ENCODE measurements at places on chromosomes 1 and 21. TPM values are rescaled to one million over a fixed set of nuclear protein-coding genes. Genes with fewer than 3 reads are reported as not detected.

ANKRD34A gene
- not detected for total RNA-seq

GPATCH2 gene
- total RNA-seq: 26.6 TPM

UBL4B gene
- total RNA-seq: not detected

CHIA gene
- total RNA-seq: not detected

GPR3 gene
- not detected for total RNA-seq

ZSWIM5 gene
- 0.35 TPM for total RNA-seq

BARHL2 gene
- total RNA-seq: not detected

MAP3K21 gene
- total RNA-seq: 24.8 TPM

AIRE gene
- total RNA-seq: not detected

- DNase-seq: no peak
Measured at GRCh38 chr1:115327270-115327669, 10.8 kb downstream of the NGF start.

DNA sequence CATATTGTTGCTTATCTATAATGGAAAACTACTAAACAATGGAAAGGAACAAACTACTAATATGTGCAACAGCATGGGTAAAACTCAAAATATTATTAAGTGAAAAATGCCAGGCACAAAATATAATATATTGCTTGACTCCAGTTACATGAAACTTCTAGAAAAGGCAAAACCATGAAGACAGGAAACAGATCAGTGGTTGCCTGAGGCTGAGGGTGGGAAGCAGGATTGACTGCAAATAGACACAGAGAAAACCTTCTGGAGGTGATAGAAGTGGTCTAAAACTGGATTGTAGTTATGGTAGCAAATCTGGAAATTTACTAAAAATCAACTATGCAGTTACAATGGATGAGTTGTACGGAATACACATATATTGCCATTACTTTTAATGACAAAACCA lies 29.5 kb upstream of the SLC44A3 start:
- no peak for DNase-seq

DNA sequence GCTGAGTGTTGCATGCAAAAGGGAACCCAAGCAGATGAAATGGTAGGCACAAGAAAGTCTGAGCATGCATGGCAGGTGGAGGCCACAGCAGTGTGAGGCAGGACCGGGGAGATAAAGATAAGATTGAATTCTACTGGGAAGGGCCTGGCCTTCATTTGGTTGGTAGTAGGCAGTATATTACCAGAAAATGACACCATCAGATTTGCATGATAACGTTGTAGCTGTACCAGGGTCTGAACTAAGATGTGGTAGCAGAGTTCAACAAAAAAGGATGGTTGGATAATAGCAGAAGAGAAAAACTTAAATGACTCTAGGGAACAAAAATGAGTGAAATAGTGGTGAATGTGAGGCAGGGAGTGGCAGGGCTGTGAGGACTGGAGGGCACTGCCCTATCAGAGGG lies 75.6 kb upstream of the DNAJC6 start:
- DNase-seq: no peak

DNA sequence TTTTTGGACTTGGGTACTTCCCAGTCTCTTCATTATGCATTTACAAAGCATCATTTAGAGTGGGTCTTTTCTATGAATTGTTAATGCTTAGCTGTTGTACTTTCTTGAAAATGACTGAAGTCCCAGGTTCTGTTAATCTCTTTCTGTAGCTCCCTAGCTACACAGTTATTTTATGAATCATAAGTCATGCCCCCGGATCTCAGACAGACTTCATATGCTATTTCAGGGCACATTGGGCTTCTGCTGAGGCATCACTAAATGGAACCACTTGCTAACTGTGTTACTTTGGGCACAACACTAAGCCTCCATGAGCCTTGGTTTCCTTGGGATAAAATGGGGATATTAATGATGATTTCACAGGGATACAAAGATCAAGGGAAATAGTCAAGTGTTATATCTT lies 55.5 kb upstream of the RBM15 start:
- no peak for DNase-seq

DNA sequence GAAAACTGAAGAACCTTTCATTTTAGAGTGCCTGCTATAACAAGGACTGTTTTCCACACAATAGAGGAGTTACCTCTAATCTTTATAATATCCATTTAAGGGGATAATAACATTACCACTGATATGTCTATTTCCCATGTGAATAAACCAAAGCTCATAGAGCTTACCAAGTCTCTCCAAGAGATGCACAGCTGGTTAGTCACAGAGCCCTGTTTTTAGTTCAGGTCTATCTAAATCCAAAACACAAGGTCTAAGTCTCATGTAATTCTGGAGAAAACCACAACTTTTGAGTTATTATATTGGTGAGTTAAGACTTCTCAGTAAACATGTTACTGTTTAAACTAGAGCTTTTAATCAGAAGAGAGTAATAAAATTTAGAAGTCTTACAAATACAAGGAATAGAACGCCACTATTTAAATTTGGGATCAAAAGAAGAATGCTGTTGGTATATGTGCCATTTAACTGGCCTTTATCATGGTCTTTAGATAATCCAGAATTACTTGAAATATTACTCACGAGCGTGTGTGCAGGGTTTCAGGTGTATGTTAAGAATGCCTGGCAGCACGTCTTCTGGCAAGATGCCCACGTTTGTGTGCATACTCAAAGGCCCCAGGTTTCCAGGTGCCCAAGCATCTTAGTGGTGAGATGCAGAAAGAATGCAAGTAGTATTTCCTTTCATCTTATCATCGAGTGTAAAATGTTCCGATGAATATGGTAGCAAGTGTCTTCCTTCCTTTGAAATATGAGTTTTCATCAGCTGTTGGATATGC lies 190.6 kb downstream of the FMN2 start:
- DNase-seq: no peak

DNA sequence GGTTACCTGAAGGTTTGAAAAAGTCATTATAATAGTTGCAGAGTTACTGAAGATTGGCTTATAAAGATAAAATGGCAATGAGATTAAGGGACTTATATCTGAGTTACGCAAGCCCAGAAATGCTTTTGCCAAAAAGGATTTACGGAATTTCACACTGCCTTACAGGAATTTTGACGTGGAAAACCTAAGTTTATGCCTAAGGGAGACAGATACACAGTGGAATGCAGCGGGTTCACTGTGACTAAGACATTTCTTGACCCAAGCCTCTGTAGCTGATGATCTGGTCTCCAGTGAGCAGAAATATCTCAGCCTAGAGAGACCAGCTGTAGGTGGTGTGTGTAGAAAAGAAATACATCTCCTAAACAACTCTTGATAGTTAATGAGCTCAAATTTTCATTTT lies 10.1 kb upstream of the EXO1 start:
- peak; percentile 39 for DNase-seq

- DNase-seq: no peak
Measured at GRCh38 chr1:236982380-236982779, 21.9 kb downstream of the MT1HL1 start.

DNA sequence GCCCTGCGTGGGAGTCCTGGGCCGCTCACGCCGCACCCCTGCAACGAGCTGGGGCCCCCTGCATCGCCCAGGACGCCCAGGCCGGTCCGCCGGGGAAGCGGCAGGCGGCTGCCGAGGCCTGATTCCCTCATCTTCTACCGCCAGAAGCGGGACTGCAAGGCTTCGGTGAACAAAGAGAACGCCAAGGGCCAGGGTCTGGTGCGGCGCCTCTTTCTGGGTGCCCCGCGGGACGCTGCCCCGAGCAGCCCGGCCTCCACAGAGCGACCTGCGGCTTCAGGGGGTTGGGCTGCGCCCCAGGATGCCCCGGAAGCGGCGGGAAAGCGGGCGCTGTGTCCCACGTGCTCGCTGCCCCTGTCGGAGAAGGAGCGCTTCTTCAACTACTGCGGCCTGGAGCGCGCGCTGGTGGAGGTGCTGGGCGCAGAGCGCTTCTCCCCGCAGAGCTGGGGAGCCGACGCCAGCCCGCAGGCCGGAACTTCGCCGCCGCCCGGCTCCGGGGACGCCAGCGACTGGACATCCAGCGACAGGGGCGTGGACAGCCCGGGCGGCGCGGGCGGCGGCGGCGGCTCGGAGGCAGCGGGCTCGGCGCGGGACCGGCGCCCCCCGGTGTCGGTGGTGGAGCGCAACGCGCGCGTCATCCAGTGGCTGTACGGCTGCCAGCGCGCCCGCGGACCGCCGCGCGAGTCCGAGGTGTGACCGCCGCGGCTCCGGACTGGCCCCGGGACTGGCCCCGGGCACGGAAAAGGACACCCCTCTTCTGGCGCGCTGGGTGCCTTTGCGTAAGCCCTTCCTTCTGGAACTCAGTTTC lies 2.7 kb downstream of the FAM110D start:
- no peak for DNase-seq

GRCh38 chr1:64505944-64506655 lies 36.2 kb downstream of the CACHD1 start:
- DNase-seq: peak; percentile 25

DNA sequence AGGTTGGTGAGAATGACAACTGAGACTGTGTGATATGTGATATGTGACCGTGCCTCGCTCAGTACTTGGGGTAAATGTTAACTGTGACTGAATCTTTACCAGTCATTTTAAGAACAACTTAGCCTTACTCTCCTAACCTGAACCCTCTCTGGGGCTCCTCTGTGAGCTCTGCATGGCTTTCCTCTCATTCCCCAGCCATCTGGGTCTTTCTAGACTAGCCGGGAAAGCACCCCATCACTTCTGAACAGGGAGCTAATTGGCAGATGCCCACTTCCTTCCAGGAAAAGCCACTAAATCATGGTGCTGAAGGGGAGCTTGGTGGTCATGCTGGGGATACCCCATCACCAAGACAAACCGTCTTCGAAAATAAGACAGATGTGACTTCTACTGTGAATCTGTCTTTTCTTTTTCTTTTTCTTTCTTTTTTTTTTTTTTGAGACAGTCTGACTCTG lies 16.5 kb upstream of the FOXO6 start:
- no peak for DNase-seq

DNA sequence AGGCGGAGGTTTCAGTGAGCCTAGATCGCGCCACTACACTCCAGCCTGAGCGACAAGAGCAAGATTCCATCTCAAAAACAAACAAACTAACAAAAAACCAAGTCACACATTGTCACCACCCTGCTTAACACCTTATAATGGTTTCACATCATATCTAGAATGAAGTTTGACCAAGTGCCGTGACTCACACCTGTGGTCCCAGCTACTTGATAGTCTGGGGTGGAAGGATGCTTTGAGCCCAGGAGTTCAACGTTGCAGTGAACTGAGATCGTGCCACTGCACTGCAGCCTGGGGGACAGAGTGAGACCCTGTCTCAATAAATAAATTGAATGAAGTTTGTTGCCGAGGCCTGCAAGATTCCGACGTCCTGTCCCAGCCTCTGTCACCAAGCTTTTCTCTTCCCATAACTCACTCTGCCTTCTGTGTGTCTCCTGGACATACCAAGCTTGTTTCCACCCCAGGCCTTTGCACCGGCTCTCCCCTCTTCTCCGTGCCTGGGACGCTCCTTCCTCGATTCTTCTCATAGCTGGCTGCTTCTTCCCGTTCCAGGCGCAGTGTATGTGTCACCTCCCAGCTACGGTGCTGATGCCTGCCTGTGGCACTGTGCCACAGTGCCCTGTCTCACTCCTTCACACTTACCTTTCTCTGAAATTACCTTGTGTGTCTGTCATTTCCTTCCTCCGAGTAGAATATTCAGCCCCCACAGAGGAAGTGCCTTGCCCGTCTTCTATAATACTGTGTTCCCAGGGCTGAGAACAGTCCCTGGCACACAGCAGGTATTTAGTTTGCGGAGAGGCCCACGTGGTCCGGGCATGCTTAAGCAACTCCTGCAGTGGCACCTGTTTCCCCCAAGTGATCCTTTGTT lies 3.8 kb upstream of the SELENON start:
- no peak for DNase-seq

Measured in renal cortical epithelial cell (primary cell).